ENCODE measurements at places on chromosomes 6 and 20. TPM values are rescaled to one million over a fixed set of nuclear protein-coding genes. Genes with fewer than 3 reads are reported as not detected.

GJA10 gene
- total RNA-seq: 0.15 TPM

RAB44 gene
- 0.12 TPM for total RNA-seq

MICA gene
- 12.8 TPM for total RNA-seq

RNF182 gene
- total RNA-seq: not detected

TFB1M gene
- total RNA-seq: 21.6 TPM

C6orf163 gene
- total RNA-seq: 4.0 TPM

ANKRD6 gene
- total RNA-seq: 3.8 TPM

NOX3 gene
- total RNA-seq: not detected
